ENCODE measurements at places on chromosomes 1 and 21.

GRCh38 chr1:67651031-67651430 lies 34.0 kb upstream of the GADD45A start:
- DNase-seq: no peak

- DNase-seq: no peak
These were observed 3.7 kb upstream of the ACTRT2 start for GRCh38 chr1:3017440-3018050.

GRCh38 chr1:43558346-43558841 lies 27.7 kb downstream of the PTPRF start:
- DNase-seq: peak; percentile 24

DNA sequence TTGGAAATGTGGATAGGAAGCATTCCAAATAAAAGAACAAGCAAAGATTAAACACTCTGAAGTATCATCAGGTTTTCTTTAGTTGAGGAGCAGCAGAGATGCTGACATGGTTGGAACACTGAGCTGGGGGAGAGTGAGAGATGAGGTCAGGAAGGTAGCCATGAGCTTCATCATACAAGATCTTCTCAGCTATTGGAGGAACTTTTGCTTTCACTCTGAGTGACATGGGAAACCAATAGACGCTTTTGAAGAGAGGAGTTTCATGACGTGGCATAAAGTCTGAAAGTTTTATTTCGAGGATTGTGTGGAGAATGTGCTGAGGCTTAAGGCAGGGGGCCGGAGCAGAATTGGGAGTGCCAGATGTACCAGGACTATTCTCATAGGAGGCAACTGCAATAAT lies 616.2 kb upstream of the CAMK1G start:
- DNase-seq: no peak

DNA sequence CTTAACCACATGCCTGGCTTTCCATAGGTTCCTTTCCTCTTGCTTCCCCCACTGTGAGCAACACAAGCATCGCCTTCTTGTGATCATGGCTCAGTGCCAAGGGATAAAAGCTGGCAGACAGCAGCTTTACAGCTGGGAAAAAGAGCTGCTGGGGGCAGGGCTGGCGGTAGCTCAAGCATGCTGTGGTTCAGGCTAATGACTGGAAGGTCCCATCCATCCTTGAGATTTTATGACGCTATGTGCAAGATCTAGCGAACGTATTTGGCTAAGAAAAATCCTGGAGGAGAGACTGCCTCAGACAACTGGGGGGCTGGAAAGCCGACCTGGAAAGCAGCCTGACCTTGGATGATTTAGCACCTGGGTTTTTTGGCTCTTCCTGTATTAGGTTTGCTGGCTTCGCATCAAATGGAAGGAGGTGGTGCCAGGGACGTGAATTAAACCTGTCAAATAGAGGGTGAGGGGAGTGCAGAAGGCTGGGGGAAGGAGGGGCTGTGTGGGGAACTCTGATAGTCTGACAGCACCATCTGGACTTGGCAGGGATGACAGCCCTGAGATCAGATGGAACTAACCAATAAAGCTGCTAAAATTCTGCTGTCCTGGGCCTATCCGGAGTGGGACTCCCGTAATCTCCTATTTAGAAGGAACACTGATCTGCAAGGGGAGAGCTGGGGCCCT lies 34.8 kb downstream of the ZMYND12 start:
- peak; percentile 56 for DNase-seq

DNA sequence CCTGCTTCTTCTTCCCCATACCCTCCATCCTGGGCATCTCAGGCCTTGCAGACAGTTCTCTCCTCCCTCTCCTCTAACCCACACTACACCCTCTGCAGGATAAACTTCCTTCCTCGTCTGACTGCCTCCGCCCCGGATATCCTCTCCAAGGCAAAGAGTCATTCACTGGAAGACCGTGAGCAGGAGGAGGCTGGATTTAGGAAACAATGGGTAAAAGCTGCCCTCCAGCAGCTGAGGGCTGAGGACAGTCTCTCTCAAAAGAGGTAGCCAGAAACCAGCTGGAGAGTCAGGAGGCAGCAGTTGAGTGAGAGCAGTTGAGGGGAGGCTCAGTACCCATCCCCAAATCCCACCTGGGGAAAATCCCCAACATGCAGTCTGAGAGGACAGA lies 1.4 kb downstream of the CSRP1 start:
- peak; percentile 52 for DNase-seq

- no peak for DNase-seq
These were observed 75.2 kb downstream of the PAX7 start for GRCh38 chr1:18705811-18706210.

DNA sequence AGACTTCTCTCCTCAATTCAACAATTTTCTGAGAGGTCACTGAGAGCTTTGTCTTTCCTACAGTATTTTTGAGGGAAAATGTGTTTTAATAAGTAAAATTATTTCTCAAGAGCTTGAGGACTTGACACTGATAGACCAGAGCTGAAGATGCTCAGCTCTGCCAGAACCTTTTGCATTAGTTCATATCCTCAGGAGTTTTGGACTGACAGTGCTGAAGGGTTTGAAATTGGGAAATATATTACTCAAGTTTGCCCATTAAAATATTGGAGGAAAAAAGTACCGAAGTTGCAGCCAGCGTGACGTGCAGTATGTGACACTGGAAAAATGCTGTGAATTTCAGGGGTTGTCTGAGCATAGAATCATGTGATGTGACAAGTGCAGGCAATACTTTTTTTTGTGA lies 346.6 kb upstream of the DPYD start:
- DNase-seq: no peak

DNA sequence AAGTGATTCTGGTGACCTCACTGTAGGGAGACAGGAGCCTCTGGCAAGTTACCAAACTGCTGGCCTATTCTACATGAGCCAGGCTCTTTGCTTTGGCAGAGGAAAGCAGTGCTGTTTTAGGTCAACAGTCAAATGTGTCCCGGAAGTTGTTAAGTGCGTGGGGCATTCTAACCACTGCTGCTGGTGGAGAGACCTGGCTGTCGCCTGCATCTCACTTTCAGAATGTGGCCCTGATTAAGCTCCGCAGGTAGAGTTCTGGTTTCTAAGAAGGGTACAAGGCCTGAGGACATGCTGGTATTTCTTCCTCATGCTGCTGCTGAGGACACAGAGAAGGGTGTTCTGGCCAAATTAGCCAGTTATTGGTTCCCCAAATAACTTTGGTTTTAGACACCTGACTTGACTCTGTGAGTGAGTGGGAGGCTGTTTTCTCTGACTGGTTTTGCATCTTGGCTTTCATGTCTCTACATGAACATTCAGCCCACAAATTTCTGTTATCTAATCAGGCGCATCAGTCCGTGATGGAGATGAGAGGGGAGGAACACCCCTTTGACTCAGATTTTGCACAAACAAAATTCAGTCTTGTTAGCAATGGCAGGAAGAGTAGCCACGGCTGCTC lies 120.8 kb downstream of the LMO4 start:
- no peak for DNase-seq

DNA sequence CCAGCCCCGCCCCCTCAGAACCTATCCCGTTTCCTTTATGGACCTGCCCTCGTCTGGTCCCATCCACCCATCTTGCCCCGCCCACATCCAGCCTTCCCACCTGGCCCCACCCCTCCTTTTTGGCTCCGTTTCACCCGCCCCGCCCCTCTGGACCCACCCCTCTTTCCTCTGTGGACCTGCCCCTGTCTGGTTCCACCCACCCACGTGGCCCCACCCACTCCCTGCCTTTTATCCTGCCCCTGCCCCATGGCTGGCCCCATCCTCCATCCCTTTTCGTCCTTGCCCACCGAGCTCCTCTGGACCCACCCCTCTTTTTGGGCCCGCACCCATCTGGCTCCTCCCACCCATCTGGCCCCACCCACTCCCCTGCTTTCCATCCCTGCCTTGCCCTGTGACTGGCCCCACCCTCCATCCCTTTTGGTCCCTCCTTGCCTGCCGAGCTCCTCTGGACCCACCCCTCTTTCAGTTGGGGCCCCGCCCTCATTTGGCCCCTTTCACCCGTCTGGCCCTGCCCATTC lies 177.3 kb downstream of the CAMTA1 start:
- DNase-seq: no peak

GRCh38 chr1:183887826-183888819 lies 83.2 kb downstream of the RGL1 start:
- DNase-seq: no peak

GRCh38 chr21:32554832-32555638 lies 30.3 kb downstream of the TCP10L start:
- peak; percentile 31 for DNase-seq

DNA sequence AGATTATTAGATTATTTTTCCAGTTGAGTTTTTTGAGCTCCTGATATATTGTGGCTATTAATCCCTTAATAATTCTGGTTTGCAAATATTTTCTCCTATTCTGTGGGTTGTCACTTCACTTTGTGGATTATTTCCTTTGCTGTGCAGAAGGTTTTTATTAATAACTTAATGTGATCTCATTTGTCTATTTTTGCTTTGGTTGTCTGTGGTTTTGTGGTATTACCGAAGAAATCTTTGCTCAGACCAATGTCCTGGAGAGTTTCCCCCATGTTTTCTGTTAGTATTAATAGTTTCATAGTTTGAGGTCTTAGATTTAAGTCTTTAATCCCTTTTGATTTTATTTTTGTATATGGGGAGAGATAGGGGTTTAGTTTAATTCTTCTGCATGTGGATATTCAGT lies 7.1 kb upstream of the TBX19 start:
- no peak for DNase-seq

DNA sequence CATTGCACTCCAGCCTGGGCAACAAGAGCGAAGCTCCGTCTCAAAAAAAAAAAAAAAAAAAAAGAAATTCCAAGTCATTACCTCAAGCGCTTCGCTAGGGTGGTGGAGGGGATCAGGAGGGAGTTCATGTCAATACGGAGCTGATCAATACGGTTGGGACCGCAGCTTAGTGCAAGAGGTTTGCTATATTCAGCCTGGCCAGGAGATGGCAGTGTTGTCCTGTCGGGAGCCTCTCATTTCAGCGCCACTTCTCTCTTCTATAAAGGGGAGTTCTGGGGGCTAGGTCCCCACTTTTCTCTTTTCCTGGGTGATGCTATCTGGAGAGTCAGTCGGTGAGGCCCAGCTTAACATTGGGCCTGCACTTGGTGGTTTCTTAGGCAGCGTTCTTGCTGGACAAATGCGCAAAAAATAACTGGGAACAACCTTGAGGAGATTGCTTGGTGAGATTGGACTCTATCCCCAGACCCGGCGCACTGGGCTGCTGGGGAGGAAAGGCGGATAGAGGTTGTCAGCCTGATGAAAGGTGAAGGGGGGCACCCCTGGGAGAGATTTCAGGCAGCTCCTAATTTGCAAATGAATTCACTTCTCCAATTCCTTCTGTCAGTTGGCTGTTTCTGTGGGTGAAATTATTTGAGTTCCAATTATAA lies 40.4 kb downstream of the KIAA0040 start:
- DNase-seq: no peak

DNA sequence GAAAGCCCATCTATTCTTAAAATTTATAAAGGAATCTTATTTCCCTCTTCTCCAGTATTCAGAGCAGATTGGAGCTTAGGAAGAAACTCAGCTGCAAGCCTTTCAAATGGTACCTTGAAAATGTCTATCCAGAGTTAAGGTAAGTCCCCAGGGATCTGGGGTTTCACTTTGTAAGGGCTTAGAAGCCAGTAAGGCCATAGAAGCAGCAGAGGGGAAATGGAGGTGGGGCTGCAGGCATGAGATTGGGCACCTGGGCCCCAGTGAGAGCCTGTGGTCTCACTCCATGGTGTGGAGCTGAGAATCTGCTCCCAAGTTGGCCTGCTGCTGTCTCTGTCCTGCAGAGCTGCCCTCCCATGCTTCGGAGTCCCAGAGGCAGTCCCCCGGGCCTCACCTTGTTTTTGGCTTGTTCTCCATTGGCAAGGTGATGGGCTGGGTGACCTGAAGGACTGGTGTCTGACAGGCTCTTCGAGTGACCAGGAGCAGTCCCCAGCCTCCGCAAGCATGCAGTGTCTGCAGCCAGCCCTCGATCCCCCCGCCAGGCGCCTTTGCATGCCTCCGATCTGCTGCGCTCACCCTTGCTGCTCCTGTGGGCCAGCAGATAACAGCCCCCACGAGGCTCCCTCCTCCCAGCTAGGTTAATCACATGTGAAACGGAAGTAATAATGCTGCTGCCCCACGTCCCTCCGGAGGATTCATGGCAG lies 163.1 kb downstream of the PGBD5 start:
- no peak for DNase-seq

GRCh38 chr1:115729756-115730155 lies 38.8 kb downstream of the CASQ2 start:
- DNase-seq: no peak

- no peak for DNase-seq
These were observed 132.8 kb downstream of the FGGY start for GRCh38 chr1:59429656-59430055.

DNA sequence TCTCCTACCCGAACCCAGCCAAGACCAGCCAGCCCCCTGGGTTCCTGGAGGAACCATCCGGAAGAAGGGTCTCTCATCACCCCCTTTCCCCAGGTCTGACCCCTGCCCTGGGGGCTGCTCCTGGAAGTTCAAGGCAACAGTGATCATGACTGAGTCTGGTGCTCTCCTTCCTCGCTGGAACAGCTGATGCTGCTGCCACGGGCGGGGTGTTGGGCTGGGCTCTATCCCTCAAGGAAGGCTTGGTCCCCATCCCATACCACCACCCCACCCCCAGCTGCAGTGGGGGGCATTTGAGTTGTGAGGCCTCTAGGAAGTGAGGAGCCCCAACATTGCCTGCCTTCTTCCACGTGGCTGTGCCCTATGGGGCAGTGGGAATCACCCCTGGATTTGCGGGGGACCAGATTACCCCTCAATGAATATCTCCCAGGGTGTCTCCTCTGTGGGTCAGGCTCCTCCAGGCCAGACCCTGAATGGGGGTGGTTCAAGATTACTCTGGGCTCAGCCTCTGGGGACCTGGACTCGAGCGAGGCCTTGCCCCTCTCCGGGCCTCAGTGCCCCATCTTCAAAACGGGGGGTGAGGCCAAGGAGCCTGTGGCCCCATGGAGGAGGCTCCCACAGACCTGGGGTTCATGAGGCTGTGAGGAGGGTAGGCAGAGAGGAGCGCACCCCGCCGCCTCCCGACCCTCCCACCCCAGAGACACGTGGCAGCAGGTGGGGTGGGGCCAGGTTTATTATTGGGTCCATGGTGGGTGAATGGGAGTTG lies 2.8 kb downstream of the MASP2 start:
- DNase-seq: no peak

GRCh38 chr1:101420406-101420805 lies 183.6 kb downstream of the S1PR1 start:
- no peak for DNase-seq

- DNase-seq: no peak
These were observed 54.7 kb upstream of the EPS8L3 start for GRCh38 chr1:109818271-109818987.

GRCh38 chr1:66231217-66231616 lies 302.7 kb upstream of the SGIP1 start:
- DNase-seq: peak; percentile 9

- peak; percentile 57 for DNase-seq
These were observed 77.7 kb downstream of the MRPL37 start for GRCh38 chr1:54277451-54278341.

- DNase-seq: peak; percentile 98
These were observed 22.2 kb upstream of the SPATA6 start for GRCh38 chr1:48493970-48494769.

DNA sequence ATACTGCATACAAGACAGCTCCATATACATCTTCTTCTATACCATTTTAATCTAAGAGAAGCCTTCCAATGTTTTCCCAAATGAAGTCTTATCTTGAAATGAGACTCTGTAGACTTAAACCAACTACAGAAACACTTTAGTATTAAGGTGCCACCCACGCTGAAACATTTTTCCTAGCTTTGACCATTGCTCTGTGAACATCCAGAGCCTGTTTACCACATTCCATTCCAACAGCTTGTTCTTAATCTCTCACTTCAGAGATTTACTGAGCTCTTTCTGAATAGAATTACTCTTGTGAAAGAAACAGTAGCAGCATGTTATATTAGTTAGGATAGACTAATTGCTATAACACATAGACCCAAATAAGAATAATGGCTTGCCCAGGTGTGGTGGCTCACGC lies 19.6 kb upstream of the POGZ start:
- no peak for DNase-seq

- no peak for DNase-seq
These were observed 801.9 kb downstream of the BRINP3 start for GRCh38 chr1:189675712-189676244.

All from fibroblast of gingiva (primary cell).